ENCODE measurements at places on chromosomes 5 and 9.

- no peak for DNase-seq
Observed at GRCh38 chr5:1390861-1391600, 46.1 kb upstream of the CLPTM1L start.

DNA sequence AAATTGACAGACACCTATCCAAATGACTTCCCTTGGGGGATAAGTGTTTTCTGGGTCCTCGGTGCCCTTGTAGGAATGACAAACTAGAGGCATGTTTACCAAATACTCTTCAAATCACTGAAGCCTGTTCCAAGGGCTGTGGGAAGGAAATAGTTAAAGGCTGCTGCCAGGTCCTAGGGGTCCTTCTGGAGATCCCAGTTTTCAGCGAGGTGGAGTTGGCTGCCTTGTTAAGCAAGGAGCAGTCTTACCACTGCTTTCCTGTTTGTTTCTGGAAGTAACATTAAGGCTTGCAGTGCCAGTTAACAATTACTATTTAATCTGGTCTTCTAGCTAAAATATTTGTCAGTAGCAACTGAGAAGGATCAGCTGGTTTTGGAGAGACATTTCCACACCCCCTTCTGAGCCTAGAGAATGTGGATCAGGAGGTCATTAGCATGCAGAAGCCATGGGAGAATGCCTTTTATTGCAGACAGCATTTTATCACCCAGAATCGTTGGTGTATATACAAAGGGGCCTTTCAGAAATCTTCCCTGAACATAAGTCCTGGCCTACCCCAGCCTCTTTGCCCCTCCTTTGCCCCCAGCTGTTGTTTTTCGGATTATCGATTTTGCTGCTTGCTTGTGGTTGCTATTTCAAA, 238.8 kb downstream of the DMAC1 start:
- no peak for DNase-seq

DNA sequence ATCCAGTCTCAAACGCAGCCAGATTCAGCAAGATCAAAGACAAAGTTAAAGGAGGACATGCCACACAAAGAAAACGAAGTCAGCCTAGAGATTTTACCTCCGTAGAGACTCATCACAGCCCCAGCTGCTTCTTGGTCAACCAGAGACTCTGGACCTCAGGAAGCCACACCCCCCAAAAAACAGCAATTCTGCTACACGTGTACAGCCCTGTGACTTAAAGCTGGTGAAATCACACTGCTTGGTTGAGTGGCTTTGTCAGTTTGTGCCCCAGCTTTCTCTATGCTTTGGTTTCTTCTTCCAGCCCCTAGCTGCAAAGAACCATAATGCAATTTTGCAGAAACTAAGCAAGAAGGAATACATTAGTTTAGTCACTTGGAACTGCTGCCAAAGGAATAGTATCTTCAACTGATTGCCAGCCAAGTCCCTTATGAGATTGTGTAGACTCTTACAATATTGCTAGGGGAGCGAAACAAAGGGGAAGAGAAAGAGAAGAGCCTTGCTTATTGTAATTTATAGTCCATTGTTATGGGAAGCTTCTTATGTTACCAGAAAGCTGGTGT, 158.8 kb upstream of the ZNF462 start:
- no peak for DNase-seq

DNA sequence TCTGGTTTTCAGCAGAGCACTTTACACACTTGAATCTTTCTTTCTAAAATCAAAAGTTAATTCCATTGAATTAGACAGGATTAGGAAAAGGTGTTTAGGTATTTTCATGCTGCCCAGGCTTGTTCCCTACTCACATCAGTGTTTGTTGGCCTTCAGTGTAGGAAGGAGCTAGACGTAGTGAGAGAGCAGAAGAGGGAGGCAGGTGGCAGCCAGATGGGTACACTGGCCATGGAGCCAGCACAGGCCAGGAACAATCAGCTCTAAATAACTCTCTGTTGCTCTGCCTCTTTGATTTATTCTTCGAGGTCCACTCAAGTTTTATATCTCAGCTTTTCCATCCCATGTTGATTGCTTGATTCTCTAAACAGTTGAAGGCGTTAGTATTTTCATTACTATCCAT, 529.6 kb downstream of the PSAT1 start:
- no peak for DNase-seq

DNA sequence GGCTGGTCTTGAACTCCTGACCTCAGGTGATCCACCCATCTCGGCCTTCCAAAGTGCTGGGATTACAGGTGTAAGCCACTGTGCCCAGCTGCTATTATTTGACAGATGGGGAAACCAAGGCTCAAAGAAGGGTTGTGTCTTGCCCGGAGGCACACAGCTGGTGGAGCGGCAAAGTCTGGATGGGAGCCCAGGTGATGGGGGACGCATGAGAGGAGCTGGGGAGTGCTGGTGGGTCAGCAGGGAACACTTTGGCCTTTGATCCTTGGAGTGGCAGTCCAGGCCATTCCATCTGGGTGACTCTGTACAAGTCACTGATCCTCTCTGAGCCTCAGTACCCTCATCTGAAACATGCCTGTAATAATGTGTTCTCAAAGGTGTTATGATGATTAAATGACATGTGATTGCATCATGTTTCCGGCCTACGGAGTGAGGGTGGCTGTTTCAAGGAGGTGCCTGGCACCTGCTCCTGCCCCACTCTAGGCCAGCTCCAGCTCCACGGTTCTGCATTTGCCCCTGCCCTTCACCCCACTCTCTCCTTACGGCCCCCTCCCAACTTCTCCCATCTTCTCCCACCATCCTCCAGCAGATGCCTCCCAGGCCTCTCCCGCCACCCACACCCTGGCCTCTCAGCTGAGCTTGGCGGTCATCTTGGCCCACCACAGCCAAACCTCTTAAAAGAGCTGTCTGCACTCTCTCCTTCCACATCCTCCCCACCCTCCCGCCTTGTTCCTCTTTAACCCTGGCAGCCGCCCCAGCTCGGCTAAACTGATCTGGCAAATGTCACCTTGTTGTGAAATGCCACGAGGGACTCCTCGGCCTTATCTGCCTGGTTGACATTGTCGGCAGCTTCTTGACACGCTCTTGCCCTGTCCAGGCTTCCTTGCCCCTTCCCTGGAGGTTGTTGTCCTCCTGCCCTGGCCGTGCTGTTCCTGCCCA, 5.5 kb upstream of the DBN1 start:
- no peak for DNase-seq

DNA sequence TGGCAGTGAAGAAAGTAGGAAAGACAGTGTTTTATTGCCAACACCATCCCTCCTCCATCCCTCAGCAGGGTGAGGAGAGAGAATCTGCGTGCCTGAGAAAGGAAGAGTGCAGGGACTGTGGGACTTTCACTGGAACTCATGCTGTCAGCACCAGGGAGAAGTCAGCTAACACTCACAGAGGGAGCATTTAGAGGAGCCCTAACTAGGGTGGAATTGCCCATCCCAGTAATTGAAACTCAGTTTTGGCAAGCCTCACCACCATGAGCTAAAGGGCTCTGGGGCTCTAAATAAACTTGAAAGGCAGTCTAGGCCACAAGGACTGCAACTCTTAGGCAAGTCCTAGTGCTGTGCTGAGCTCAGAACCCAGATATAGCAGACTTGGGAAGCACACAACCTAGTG, 622.3 kb downstream of the SEMA5A start:
- no peak for DNase-seq

Data from HCEC 1CT (cell line).